Liver (tissue), 10 donors: ENCODE measurements at places on chromosomes 12 and 14. TPM values are rescaled to one million over a fixed set of nuclear protein-coding genes. Genes with fewer than 3 reads are reported as not detected.

SCN8A gene
- 5.6 TPM for total RNA-seq

ABCC9 gene
- 55.6 TPM for total RNA-seq

ASCL1 gene
- not detected for total RNA-seq

PIANP gene
- not detected for total RNA-seq

A2M gene
- 2,199 TPM for total RNA-seq

PUS1 gene
- total RNA-seq, result 12.1 TPM

P2RX7 gene
- total RNA-seq, result 3.2 TPM

GRCh38 chr12:52231305-52232202 lies 1.5 kb upstream of the KRT7 start:
- peaks cover 3% of the 10 kb centered on the region for H3K27me3 ChIP-seq
- no peaks in the 10 kb centered on the region for H3K36me3 ChIP-seq
- H3K27ac ChIP-seq, result no peak overlapping the region
- no peak overlapping the region for H3K4me3 ChIP-seq
- DNase-seq, result no peak
- H3K4me1 ChIP-seq, result no peaks in the 10 kb centered on the region

DNA sequence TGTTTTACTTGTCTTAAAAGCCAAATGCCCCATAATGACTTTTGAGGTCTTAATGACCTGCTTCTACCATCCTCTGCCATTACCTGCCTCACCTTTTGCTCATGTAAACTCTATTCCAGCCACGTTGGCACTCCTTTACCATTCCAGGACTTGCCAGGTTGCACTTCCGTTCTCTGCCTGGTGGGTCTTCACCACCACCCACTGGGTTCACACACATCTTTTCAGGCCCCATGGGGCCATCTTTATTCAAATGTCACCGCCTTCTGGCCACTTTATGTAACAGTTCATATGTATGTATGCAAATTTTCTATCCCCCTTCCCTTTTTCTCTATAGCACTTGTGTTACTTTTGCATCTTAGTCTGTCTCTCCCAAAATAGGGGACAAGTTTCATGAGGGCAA lies 57.7 kb downstream of the ATP2A2 start:
- no peak overlapping the region for H3K27ac ChIP-seq
- no peaks in the 10 kb centered on the region for H3K27me3 ChIP-seq
- DNase-seq, result no peak

DNA sequence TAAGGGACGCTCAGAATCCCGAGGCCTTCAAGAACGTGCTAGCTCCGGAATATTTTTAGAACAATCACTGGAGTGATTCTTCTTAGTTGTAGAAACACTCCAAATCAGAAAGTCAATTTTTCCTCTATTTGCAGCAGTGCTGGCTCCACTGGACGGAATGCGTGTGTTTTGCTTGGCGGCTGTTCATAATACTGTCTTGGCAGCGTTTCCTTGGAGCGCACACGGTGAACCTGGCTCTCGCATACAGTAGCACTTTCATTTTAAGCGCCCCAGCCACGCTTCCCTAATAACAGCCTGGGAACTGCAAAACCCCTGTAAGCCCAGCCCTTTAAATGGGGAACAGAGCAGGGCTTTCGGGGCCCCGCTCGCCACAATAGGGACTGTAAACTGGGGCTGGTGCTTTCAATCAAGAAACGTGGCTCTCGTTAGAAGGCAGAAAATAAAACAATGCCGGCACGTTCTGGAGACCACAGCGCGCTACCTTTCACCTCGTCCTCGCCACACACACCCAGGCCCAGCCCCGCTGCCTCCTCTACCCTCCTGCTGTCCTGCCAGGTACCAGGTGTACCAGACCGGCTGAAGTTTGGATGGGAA lies 79.9 kb downstream of the BCL11B start:
- H3K4me1 ChIP-seq, result peaks cover 12% of the 10 kb centered on the region
- H3K36me3 ChIP-seq, result no peaks in the 10 kb centered on the region
- H3K4me3 ChIP-seq, result peak overlapping the region; percentile 52
- DNase-seq, result no peak
- no peak overlapping the region for H3K27ac ChIP-seq

DNA sequence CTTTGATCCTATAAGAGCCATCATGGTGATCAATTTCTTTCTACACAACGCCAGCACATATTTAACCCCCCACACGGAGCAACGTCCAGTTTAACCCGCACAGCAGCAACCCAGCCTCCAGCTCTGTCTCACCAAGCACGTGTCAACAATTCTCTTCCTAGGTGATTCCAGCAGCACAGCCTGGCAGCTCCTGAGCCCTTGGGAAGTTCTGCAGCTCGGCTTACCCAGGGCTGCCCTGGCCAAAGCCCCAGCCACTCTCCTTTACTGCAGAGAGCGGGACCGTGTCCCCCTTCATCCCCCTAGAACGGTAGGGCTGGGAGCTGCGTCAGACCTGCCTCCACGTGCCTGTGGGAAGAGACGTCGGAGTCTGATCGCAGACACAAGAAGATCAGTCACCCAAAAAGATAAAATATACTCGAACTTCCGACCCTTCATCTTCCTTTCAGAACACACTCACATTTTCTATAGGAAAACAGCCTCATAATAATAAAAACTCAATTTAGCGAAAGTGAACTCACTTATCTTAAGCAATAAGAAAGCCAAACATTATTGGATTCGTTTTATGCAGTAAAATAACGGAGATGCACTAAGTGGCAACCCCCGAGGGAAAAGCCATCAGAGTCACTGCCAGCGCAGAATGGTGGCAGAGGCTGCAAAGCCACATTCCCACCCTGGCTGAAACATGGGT lies 7.6 kb downstream of the TMEM121 start:
- no peak overlapping the region for H3K4me3 ChIP-seq
- no peaks in the 10 kb centered on the region for H3K27me3 ChIP-seq
- no peak for DNase-seq
- H3K36me3 ChIP-seq, result no peaks in the 10 kb centered on the region
- H3K27ac ChIP-seq, result no peak overlapping the region

DNA sequence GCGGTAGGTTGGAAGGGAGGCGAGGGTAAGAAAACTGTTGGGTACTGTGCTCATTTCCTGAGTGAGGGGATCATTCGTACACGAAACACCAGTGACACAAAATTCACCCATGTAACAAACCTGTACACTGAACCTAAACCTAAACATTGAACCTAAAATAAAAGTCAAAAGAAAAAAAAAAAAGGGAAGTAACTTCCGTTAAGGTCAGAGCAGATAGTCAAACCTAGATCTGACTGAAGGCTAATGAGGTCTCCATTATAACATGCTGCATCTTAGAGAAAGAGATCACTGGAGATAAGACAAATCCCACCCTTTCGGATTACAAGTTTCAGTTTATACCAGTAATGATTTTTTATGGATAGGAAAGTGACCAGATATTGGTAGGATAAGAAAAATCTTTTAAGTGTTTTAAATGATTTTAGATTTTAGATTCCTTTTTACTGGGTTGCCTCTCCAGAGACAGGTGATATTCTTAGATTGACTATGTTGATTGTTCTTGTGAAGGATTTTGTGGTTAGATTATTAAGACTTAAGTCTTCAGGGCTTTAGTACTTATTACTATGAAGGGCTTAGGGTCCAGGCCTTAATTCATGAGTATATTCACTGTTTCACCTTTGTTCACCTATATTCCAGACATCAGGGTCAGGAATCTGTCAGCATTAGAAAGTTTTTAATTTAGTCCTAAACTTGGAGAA lies 11.2 kb upstream of the NCKAP1L start:
- H3K27ac ChIP-seq, result no peak overlapping the region
- no peak overlapping the region for H3K4me3 ChIP-seq
- H3K4me1 ChIP-seq, result no peaks in the 10 kb centered on the region
- DNase-seq, result no peak
- H3K36me3 ChIP-seq, result no peaks in the 10 kb centered on the region

- no peak overlapping the region for H3K4me3 ChIP-seq
- no peak overlapping the region for H3K27ac ChIP-seq
- H3K4me1 ChIP-seq, result no peaks in the 10 kb centered on the region
- H3K27me3 ChIP-seq, result no peaks in the 10 kb centered on the region
- DNase-seq, result no peak
- no peaks in the 10 kb centered on the region for H3K36me3 ChIP-seq
These were observed 107.7 kb upstream of the CAND1 start for GRCh38 chr12:67161322-67161918.

DNA sequence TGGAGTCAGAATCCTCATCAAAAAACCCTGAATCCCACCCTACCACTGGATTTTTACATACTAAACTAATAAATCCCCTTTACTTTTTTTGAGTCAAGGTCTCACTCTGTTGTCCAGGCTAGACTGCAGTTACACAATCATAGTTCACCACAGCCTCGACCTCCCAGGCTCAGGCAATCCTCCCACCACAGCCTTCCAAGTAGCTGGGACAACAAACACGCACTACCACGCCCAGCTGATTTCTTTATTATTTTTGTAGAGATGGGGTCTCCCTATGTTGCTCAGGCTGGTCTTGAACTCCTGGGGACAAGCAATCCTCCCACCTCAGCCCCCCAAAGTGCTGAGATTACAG lies 24.3 kb downstream of the SPTSSA start:
- no peak overlapping the region for H3K27ac ChIP-seq
- H3K4me1 ChIP-seq, result no peaks in the 10 kb centered on the region
- H3K36me3 ChIP-seq, result no peaks in the 10 kb centered on the region
- H3K27me3 ChIP-seq, result no peaks in the 10 kb centered on the region

DNA sequence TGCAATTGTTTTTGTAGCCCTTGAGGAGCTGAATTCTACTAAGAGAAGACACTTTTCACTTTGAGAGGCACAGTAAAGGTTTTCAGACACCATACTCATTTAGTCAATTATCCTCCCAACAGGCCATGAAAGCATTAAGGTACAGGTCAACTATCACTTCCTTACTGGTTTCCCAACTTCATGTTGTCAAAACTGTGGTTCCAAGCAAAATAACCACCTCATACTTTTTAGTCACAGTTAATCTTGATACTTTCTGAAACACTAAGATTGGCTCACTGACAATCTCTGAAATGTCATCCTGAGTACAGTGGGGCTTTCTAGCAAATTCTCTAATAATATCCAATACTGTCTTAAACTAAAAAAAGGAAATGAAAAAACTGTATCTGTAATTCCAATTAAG lies 71.7 kb downstream of the SLC2A13 start:
- no peaks in the 10 kb centered on the region for H3K4me1 ChIP-seq
- H3K27ac ChIP-seq, result no peak overlapping the region
- no peak overlapping the region for H3K4me3 ChIP-seq
- H3K27me3 ChIP-seq, result no peaks in the 10 kb centered on the region

DNA sequence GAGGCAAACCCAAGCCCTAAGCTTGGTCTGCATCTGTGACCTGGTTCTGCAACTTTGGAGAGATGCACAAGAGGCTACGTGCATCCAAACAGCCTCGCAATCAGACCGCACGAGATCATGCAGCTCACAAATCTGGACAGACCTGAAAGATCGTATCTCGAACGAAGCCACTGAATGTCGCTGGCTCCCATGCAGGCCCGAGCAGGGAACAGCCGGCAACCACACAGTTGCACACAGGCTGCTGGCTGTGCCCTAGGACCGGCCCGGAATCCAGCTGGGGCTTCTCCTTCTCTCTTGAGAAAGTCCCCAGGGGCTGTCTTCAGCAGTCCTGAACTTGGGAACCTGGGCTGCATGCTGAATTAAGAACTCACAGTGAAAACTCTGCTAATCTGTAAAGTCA lies 27.9 kb downstream of the WNT5B start:
- H3K4me1 ChIP-seq, result peaks cover 2% of the 10 kb centered on the region
- no peak overlapping the region for H3K4me3 ChIP-seq
- no peaks in the 10 kb centered on the region for H3K36me3 ChIP-seq
- H3K27me3 ChIP-seq, result no peaks in the 10 kb centered on the region
- DNase-seq, result no peak

- no peaks in the 10 kb centered on the region for H3K27me3 ChIP-seq
- peak within 1 kb of the TSS; percentile 80 for H3K4me3 ChIP-seq
- peaks cover 17% of the 10 kb centered on the region for H3K4me1 ChIP-seq
- H3K36me3 ChIP-seq, result no peaks in the 10 kb centered on the region
- peak within 1 kb of the TSS; percentile 6 for H3K27ac ChIP-seq
These were observed at the start of gene TMTC1 for GRCh38 chr12:29783773-29784666. Gene TMTC1 (minus strand): TSS chr12:29783942. CDS start chr12:29783751, 191 bp downstream.

DNA sequence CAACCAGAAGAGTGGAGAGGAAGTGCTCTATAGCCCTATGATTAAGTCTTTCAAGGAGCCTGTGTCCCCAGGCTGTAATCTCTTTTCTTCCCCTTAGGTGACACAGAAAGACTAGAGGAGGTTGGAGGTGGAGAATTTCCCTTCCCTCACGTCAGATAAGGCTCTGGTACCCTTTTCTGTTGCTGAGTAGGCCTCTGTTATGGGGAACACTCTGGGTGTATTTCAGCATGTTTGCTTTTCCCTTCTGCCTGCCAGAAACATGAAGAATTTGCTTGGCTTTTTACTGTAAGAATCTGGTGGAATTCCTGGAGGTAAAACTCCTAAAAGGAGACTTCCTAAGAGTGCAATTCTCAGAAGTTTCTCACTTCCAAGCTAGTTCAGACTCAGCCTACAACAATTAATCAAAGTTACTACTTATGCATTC lies 58.3 kb downstream of the SIX1 start:
- no peak overlapping the region for H3K27ac ChIP-seq
- no peaks in the 10 kb centered on the region for H3K4me1 ChIP-seq
- H3K4me3 ChIP-seq, result no peak overlapping the region
- H3K27me3 ChIP-seq, result no peaks in the 10 kb centered on the region

DNA sequence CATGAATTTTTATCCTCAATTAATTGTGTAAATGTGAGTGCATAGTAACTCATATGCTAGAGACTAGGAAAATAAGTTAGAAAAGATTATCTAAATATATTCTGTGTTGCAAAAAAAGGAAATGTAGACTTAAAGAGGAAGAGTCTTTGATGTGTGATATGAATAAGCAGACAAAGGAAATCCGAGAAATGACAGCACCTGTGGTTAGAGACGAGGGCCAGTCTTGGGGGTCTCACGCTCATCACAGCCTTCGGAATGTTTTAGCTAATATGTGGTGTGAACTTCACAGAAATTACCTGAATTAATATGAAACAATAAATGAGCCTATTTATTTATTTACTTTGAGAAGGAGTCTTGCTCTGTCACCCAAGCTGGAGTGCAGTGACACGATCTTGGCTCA lies 11.6 kb downstream of the ATP6V0A2 start:
- no peaks in the 10 kb centered on the region for H3K27me3 ChIP-seq
- H3K4me1 ChIP-seq, result no peaks in the 10 kb centered on the region
- no peak overlapping the region for H3K4me3 ChIP-seq

DNA sequence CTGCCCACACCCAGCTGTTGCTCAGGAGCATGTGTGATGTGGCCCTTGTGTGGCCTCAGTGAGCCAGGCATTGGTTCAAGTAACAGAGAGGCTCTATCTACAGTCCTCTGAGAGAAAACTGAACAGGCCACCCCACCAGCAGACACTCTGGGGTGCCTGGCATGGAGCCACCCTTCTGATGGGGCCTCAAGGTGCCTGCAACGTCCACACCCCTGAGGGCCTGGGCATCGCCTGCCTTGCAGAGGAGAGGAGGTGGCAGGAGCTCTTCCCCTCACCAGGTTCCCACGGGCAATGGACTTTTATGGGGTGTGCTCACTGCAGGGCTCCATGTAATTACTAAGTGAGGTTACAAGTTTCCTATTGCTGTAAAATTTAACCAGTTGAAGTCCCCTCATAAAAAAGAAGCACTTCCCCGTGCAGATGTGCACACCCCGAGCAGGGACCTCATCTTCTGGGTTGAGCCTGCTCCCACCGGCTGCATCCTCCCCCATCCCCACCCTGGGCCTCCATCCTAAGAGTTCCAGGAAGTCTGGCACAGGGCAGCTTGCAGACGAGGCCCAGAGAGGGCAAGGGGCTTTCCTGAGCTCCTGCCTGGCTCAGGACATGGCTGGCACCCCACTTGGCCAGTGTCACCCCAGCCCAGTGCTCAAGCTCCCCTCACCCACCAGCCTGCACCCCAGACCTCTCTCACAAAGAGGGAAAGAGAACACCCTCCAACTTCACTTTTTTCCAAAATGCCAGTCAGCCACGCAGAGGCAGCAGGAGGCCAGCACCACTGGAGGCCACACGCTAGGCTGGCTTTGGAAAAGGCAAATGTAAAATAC lies 270.4 kb upstream of the RTL1 start:
- no peaks in the 10 kb centered on the region for H3K4me1 ChIP-seq
- no peak overlapping the region for H3K27ac ChIP-seq
- no peak for DNase-seq
